ENCODE measurements at places on chromosomes 7 and 10.

GRCh38 chr7:51222916-51223315 lies 93.7 kb downstream of the COBL start:
- no peak for DNase-seq

DNA sequence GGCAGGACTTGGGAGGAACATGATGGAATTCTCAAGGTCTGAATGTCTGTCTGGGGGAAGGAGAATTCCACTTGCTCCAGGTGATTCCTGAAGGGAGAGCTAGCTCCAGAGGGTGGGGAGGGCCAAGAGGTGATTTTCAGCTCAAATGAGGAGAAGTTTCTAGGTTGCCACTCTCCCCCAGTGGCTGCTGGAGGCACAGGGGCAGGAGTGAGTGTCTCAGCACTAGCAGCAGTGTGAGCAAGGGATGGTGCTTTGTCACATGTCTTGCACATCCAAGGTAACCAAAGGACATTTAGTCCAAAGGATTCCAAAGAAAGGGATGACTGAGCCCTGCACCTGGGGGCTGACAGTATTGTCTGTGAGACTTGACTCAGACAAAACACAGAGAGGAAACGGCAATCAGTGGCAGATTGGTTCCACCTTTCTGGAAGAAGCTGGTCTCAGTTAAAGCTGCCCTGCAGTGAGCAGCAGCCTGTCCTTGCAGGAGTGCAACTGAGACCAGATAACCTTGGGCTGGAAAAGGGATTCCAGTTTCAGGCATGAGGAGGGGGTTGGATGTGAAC lies 51.2 kb upstream of the PCBD1 start:
- no peak for DNase-seq

DNA sequence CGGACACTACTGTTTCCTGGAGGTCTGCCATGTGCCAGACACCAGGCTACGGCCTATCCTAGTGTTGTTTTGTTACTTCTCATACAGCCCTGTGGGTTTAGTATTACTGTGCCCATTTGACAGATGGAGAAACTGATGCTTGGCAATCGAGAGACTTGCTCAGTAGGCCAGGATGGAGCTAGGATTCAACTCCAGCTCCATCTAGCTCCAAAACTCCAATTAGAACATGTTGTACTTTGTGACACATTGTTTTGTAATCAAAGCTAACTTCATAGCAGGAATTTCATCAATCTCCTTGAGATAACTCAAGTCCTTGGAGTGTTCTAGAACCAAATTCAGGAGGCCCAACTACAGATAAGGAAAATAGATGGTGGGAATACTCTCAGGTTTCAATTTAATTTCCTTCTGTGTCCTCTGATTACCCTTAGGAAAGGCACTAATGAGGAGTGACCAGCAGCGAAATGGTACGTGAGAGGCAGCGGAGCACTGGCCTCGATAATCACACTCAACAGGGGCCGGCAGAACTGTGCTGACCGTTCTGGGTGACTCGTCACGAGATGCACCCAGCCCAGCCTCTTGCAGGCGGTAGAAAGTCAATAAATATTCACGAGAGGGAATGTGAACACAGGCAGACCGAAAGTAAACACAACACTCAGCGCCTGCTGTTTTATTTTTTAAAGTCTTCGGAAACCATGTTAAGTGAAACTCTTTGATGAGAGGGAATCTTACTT lies 269.6 kb upstream of the NEBL start:
- no peak for DNase-seq

- DNase-seq: no peak
Observed at GRCh38 chr7:2583798-2584580, 25.2 kb downstream of the IQCE start.

DNA sequence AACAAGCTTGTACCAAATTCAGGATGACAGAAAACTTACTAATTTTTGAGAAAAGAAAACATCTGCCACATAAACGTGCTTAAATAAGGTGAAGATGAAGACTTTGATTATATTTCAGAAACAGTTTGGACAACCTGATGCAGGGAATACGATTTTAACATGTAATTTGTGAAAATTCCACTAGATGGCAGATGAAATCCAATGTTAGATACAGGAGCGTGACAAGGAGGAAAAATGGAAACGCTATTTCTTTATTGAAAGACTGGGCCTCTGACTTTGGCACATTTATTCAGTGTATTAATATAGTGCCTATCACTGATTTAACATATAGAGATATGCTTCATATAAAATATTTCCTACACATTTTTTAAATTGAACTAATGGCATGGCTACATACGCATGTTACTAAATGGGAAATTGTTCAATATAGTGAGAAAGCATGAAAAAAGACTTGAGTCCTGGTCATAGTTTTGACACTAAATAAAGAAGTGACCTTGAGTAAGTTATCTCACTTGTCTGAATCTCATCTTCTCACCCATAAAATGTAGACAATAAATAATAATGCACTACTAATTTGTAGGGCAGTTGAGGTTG lies 60.7 kb downstream of the CD36 start:
- no peak for DNase-seq
